ENCODE measurements at places on chromosomes 5 and 9.

DNA sequence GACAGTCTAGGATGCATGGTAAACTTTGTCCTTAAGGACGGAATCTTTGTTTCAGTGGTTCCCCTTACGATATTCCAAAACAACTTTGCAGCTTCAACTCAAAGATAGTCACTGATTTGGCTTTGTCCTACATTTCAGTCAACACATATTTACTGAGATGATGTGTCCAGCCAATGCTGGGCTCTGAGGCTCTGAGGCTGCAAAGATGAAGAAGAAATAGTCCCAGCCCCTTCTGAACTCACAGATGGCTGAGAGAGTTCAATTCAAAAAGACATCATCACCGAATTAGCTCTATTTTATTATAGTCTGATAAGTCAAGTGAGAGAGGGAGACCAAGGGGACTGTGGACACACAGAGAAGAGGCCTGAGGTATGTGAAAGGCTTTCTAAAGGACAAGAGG, 544.0 kb downstream of the ACTL7B start:
- DNase-seq, result no peak

DNA sequence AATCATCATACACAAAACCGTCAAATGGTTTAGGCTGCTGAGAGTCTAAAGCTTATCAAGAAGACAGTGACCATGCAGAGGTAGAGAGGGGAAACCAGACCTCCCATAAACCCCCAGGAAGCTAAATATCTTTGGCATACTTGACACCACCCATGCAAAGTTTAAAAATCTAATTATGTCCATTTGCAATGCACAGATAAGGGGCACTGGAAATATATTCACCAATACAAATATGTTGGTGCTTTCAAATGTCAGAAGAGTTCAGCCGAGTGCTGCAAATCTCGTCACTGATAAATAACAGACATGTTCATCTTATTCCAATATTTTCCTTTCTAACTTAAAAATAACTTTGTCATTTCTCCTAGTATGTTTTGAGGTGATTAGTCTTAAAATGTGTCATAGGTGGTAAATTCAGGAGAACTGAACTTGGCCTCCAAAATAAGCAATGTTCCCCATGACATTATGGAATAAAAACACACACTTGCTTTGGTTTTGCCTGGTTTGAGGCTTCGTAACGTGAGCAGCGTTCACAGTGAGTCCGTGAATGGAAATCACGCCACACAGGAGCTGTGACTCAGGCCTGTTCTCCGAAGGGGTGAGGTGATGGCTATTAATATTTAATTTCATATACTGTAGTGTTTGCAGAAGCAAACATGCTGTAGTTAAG, 182.2 kb downstream of the AOPEP start:
- no peak for DNase-seq

DNA sequence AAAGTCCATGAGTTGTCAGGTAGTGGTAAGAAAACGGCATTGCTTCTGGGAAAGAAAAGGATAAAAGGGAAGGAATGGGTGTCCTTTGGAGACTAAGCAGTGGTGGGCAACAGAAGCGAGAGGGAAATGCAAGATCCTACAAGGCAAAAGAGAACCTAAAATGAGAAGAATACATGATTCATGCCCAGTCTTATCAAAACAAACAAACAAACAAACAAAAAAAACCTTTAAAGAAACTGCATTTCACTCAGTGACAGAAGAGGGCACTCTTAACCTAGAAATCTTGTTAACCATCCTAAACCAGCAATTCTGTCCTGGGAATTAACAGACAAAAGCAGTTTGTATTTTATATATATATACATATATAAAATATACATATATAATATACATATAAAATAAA, 88.5 kb downstream of the SUSD1 start:
- DNase-seq, result no peak

DNA sequence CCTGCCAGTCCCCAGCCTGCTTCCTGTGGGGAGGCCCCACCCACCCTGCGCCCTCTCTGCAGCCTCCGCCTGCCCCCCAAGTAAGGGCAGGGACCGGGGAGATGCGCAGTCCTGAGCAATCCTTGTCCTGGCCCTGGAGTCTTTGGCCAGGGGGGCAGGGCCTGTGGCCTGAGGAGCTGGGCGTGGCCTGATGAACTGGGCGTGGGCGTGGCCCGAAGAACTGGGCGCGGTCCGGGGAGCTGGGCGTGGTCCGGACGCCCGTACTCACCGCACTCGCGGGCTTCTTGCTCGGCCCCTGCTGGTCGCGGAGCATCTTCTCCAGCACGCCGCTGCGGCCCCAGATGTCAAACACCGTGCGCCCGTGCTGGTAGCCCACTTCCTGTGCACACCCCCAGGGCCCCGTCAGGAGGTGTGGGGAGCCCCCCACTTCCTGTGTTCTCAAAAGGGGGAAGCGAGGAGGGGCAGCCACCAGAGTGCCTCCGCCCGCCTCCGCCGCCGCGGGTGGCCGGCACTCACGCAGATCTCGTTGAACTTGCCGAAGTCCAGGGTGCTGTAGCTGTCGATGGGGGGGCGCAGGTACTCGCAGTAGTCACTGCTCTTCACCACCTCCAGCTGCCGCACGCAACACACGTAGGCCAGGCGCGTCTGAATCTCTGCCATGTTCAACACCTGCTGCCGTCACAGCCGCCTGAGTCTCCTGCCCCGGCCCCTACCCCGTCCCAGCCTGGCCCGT, 2.7 kb upstream of the NSMF start:
- peak; percentile 93 for DNase-seq

DNA sequence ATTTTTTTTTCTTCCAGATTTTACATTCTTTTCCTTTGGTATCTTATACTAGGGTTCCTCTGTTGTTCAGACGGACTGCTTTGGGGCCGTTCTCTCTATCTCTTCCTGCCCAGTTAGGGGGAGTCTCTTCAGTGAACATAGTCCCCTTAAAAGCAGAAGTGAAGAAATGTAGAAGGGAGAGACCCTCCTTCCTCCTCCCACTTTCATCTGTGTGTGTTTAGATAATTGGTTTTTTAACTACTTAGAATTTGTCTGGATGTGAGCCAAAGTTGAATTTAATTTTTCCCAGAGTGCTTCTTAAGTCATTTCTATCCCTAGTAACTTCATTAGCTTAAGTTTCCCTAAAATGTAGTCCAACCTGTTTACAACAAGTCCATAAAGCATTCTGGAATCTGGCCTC, 167.5 kb downstream of the HACD4 start:
- DNase-seq, result no peak

- DNase-seq, result no peak
Observed at GRCh38 chr5:145294331-145294730, 540.8 kb downstream of the PRELID2 start.

DNA sequence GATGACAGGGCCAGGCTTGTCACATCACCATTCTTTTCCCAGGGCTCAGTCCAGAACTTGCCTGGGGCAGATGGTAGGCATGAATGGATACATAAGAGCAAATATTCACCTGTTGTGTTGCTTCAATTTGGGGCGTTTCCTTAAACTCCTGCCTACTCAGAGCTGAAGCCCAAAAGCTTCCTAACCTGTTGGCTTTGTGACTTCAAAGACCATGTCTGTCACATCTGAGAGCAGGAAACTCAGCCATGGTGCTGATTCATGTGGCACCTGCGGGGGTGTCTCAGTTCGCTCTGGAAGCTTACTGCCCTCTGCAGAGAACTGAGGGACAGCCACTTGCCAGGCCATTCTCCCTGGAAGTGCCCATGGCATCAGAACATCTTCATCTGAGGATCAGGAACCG, 246.6 kb downstream of the HSPA4 start:
- DNase-seq, result no peak

DNA sequence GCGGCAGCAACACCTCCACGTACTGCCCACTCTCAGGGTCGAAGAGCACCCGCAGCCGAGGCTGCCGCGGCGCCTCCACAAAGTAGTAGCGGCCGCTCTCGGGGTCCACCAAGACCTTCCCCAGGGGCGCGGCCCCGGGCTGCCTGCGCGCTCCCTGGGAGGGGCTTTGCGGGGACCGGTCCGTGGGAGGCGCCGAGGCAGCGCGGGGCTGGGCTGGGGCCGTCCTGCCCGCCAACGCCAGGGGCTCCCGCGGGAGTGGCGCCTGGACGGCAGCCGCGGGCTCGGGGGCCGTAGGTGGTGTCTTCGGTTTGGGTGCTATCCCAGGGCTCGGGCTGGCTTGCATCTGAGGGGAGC, 2.6 kb upstream of the MZB1 start:
- peak; percentile 82 for DNase-seq

DNA sequence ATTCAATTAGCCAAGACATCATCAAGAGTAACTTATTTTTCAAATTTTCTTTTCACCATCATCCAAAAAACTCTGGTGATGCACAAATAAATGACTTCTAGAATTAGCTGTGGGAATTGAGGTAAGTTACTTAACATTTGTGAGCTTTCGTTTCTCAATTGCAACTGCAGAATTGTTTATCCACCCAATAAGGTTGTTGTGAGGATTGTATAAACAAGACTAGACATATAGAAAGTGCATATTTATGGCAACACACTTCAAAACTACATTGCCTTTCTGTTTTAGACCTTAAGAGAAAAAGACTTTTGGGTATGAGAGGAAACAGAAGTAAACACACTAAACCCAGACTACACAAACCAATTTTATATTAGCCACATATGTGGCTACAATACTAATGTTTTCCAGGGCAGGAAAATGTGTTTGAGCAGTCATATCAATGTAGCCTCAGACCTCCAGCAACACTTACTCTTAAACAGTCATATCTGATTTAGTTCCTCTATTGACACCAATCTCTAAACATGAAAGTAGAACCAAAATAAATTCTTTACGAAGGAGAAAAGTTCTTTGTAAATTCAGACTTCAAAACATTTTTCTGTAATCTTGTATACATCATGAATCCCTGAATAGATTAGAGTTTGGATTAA, 488.0 kb upstream of the CYLC2 start:
- no peak for DNase-seq

- no peak for DNase-seq
Observed at GRCh38 chr5:172564188-172564587, 76.9 kb upstream of the NEURL1B start.

DNA sequence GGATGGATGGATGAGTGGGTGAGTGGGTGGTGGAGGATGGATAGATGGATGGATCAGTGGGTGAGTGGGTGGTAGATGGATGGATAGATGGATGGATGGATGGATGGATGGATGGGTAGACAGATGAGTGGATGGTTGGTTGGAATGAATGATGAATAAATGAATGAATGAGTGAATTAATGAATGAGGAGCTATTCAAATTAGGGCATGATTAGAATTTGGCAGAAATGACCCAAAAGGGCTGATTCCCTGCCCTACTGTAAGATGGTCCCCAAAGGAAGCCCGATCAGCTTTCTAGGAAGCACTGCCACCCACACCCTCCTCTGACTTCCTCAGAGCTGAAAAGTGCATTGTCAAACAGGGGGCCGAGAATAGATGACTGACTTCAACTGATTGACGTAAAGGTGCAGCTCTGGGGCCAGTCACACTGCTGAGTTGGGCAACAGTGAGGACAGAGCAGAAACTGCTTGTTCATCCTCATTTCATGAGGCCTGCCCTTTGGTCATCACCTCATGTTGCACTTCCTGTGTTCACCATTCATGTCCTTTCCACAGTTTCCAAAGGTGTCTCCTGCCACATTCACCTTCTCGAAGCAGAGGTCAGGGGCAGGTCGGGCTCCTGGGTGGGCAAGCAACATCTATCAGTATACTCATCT, 34.3 kb downstream of the NIPAL4 start:
- no peak for DNase-seq

- DNase-seq, result peak; percentile 74
Observed at GRCh38 chr9:130666393-130667119, 2.2 kb downstream of the PRDM12 start.

DNA sequence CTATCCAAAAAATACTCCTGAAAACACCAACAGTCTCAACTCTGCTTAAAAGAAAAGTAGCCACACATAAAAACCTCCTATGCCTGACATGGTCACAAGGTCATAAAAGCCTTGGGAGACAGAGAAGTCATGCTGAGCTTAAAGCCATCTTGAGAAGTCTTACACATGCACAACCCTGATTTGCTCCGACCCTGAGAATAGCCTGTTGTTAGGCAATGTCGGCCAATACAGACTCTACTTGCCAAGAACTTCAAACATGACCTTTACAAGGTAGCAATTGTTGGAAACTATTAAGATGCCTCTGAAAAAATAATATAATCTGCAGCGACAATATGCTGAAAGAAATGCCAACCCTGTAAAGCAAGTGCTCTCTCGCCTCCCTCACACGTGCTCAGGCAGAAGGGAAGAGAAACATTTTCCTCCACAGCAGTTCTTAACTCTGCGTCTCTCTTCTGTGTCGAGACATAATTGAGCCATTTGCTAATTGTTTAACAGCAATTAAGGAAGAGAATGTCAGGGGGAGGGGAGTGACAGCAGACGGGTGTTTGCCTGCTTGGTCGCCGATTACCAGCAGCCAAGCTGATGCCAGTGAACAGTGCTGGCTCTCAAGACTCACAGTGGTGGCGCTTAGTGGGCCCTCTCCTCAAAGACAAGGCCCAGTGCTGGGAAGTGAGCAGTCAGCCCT, 393.6 kb downstream of the SPOCK1 start:
- no peak for DNase-seq

GRCh38 chr5:144971108-144971850, 800.6 kb downstream of the KCTD16 start:
- no peak for DNase-seq

GRCh38 chr5:79963261-79964061, 27.6 kb downstream of the MTX3 start:
- no peak for DNase-seq

DNA sequence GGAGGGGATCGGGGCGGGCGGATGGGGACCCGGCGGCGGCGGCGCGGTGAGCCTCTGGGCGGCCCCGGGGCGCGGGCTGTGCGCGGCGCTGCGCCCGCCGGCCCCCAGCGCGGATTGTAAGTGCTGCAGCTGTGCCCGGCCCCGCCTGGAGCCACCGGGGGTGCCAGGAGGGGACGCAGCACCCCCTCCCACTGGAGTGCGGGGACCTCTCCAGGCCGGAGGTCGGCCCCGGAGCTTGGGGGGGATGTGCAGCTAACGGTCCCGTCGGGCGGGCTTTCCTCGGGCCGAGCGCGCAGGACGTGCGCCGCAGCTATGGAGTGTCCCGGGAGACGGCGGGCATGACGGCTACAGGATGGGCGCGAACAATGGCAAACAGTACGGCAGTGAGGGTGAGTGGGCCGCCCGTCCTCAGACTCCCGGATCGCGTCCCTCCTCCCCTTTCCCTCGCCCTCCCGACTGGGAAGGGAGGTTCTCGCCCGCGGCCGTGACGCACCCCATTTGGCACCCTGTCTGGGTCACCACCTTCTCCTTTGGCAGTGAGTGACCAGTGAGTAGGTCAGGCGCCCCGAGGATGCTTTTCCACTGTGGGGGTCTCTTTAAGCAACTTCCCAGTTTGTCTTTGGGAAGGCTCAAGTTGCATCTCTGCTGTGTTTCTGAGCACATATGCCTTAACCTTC, 483 bp downstream of the FBXL7 start:
- peak; percentile 88 for DNase-seq

DNA sequence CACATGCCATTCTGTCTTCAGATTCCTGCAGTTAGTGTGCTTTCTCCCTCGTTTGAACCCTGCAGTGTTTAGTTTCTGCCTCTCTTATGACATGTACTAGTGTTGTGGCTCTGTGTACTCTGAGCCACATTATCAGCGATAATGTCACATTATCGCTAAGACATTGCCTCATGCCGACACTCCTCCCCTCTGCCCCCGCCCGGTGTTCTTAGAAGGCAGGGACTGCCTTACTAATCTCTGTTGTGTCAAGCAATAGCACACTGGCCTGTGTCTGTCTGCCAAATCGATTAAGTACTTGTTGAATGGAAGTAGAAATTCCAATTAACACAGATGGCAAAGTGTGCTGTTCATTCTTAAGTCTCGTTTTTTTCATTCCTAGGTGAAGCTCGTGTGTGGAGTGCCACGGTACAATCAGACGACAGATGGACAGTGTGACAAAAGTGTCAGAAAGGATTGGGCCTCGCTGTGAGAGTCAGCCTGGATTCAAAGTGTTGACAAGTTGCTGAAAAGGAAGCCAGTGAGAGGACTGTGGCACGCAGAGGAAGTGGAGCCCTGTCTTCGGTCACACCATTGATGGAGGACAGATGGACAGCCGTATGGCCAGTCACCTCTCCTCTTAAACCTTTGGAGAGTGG, 10.5 kb downstream of the PIK3R1 start:
- no peak for DNase-seq

Measured in posterior vena cava (tissue), 2 donors.